ENCODE measurements at places on chromosomes 2 and 18.

- no peak for DNase-seq
Observed at GRCh38 chr2:42569883-42570282, 1.5 kb downstream of the MTA3 start.

DNA sequence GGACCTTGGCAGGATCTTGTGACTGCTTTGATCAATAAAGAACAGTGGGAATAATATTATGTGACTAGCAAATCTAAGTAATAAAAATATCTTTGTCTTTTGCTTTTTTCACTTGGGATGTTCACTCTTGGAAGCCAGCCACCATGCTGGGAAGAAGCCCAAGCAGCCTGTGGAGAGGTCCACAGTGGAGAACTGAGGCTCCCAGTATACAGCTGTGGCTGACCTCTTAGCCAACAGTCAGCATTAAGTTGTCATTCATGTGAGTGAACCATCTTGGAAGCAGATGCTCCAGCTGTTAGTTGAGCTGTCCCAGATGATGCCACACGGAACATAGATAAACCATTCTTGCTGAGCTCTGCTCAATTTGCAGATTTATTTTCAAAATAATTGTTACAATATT, 160.0 kb downstream of the OSR1 start:
- DNase-seq = no peak

GRCh38 chr2:98333922-98334321, 12.3 kb upstream of the CNGA3 start:
- DNase-seq = no peak

DNA sequence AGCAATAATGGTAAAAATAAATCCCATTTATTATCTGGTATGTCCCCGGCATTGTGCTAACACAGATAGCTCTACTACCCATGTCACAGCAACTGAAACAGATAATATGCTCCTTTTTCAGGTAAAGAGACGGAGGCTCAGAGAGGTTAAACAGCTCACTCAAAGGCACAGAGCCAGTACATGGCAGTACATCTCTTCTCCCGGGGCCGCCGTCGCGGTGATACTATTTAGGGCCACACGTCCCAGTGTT, 693 bp upstream of the PDK1 start:
- DNase-seq = no peak

GRCh38 chr2:232534940-232535651, 4.4 kb upstream of the CHRNG start:
- no peak for DNase-seq

DNA sequence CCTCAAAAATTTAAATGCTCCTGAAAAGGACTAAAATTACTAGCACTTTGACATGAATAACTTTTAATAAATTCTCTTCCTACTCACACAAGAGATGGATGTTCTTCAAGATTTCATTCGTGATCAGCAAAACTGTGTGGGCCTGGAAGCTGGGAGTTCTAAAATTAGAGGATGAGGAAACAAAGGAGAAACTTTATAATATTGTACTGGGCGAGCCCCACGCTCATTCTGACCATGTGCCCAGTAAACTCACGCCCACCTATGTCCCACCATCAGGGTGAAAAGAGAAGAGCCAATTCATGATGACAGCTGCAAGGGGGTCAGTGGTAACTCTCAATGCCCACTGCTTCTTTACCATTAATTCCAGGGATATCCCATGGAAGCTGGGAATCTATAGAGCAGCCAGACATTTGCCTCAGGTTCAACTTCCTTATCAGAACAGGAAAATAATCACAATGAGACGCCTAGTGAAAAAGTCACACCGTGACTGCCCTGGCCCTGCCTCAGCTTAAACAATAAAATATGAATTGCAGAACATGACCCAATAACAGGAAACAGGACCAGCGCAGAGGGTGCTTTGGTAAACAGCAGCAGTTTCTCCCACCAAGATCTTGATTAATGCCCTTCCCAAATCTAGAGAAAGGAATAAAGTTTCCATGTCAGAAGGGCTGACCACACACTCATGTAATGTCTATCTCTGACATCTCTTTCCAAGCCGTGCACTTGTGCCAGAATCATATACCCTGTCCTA, 438.6 kb downstream of the TXNL1 start:
- peak; percentile 3 for DNase-seq

- DNase-seq = peak; percentile 94
Observed at GRCh38 chr2:28958689-28959088, 22.4 kb upstream of the TOGARAM2 start.

DNA sequence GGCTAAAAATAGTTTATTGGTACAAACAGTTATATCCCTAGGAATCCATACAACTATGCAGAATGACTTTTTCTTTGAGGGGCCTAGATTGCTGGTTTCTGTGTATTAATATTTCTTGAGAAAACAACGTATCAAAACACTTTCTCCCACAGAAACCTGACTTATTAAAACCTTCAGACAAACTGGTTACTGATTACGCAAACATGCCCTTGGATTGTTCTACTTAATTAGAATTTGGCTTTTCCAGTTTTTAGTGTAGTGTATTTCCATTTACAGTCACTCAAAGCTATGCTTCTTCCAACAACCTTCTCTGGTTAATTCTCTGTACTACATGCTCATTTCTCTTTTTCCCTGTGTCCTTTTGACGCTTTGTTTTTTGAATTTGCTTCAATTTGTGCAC, 20.0 kb downstream of the VAPA start:
- no peak for DNase-seq

DNA sequence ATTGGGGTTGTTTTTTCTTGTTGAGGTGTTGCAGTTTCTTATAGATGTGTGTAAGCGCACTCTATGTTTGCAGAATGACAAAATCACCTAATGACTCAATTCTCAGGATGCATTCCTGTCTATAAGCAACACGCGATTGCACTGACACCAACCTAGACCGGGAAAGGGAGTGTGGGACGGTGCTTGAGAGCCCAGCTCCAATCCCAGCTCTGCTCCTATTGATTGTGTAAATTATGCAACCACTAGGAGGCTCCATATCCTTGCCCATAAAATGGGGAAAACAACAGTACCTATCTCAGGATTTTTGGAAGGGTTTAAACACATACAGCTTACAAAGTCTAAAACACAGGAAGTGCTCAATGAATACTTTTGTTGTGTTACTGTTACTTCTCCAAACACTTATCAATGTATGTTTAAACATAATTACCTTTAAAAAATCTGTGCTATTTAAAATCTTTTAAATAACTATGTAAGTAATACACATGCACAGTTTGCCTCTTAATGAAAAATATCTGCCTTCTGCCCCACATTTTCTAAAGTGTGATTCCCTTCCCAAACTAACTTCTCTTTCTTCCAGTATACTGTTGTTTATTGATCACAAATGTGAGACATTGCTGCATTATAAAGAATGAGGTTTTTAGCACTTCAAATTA, 132.5 kb downstream of the SPHKAP start:
- DNase-seq = peak; percentile 3

- no peak for DNase-seq
Observed at GRCh38 chr2:9164112-9164608, 42.5 kb upstream of the ASAP2 start.

- peak; percentile 66 for DNase-seq
Observed at GRCh38 chr2:120546048-120546864, 189.4 kb upstream of the GLI2 start.

GRCh38 chr2:122525336-122525735, 769.9 kb downstream of the TSN start:
- DNase-seq = no peak

- no peak for DNase-seq
Observed at GRCh38 chr2:55843994-55844345, 79.6 kb downstream of the EFEMP1 start.

GRCh38 chr2:149527998-149528755, 59.4 kb downstream of the MMADHC start:
- no peak for DNase-seq

GRCh38 chr2:32009516-32010256, 1.1 kb downstream of the MEMO1 start:
- DNase-seq = peak; percentile 34

DNA sequence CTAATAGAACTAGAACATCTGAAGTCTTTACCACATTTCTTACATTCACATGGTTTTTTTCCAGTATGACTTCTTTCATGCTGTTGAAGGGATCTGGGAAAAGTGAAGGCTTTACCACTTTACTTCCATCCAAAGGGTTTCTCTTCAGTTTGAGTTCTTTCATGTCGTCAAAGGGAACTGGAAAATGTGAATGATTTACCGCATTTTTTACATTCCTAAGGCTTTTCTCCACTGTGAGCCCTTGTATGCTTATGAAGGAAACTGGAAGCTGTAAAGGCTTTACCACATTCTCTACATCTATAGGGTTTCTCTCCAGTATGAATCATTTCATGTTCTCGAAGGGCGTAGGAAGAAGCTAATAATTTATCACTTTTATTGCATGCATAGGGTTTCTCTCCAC, 46.7 kb downstream of the NBEAL1 start:
- no peak for DNase-seq

DNA sequence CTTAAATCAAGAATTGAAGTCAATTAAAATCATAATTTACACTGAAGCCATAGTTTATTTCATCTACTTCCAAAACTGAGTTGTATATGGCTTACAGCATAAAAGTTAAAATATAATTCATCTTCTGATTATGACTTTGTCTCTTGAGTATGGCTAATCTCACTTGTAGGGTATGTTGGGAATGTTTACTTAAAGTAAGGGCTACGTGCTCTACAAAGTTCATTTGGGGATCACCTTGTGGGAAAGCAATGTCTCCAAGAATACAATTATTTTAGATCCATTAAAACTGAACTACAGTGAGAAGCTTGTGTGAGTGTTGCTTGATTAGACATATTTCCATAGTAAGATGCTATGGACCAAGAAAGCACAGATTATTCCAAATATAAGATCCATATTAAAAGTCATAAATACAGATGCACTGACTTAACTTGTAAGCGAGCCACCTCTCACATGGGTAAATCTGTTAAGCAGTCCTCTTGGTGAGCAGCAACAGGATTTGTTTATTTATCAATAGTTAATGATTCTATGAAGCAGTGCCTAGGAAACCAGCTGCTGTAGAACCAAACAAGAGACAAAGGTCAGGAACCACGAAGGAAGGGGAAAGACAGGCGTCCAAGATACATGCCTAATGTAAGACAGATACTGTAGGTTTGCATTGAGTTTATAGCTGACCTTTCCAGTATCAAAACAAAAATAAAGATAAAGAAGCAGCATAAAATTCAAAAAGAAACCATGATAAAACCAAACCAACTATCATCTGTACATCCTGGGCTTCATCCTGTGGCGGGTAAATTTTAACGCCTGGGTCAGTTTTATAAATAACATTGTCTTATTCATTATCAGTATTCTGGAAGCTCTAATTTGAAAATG, 24.8 kb downstream of the DSG4 start:
- no peak for DNase-seq

DNA sequence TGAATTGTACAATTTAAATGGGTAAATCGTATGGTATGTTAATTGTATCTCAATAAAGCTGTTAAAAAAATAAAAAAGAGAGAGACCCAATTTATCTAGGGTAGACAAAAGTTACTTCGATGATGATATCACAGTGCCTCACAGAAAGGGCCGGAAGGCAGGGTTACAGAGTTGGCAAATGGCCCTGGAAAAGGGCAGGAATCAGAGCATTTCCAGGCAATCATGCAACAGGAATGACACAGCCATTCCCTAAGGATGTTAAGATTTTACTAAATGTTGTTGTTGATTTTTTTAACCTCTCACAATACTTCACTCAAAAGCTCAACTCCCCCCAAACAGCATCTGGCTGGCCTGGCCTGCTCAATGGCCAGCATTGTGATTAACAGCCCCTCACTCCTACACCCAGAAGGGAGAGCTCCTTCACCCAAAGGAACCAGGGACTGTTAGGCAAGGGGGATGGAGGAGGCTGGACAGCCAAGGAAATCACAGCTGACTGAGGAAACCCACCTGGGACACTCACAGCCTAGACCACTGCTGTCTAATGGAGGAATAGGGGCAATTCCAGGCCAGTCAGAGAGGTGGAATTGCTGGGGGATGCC, 7.7 kb upstream of the SP100 start:
- no peak for DNase-seq

DNA sequence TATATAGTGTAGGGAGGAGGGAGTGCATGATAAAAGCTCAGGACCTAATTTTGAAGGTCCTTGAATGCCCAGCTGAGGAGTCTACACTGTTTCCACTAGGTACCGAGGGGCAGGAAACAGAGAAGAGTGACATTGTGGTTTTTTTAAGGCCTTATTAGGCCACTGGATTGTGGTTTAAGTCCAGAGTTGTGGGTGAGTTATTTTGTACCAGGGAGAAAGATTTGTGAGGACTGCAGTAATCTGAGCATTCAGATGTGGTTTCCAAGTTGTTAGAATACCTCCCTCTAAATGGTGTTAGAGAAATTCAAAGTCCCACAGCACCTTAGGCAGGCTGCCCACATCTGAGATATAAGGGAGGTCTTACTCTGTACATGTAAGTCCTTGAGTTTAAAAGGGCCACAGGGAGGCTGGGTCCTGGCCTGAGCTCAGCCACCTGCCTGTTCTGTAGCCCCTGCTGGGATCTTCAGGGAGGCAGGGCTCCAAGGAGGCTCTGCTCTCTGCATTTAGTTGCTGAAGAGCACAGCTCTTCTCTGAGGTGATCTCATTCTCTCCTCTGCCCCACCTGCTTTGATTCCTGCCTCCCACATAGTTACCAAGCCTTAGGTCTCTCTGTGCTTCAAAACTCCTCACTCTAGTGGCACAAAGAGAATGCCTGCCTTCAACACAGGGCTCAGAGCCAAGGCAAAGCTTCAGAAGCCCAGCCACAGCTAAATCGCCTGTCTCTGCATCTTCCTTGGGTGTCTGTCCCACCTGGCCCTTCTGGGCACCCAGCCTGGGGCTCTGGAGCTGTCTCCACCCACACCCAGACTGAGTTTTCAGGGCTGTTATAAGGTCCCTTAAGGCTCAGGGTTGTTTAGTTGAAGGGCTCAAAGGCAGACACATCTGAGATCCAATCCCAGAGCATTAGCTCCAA, 88.1 kb downstream of the VSNL1 start:
- no peak for DNase-seq

DNA sequence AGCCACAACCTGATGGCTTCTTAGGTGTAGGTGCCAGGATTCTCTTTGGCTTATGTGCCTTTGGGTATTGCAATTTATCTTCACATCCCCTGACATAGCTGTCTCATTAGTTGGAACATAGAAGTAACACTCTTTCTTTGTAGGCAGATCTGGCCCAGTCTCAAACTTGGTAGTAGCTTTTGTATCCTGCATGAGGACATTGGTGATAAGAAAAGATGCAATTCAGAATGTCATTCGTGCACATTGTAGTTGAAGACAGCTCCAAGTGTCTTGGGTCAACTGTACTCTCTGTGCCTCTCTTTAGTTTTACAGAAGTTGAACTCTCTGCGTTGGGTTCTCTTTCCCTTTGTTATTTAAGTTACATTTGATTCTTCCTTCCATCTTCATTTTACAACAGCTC, 69.6 kb upstream of the BCL11A start:
- no peak for DNase-seq

DNA sequence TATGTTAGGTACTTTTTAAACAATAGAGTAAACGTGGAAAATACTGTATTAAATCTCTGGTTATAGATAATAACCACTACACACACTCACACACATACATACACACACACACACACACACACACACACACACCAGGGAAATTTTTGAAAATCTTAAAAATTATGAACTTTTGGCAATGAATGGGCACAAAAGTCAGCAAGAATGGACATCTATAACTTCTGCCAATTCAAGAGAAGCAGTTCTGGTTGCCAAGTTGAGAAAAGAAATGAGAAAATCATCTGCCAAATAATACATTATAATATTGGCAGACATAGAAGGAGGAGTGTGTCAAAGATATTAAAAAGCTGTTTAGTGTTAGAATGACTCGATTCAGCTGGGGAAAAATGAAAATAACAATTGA, 42.9 kb upstream of the TMEM178A start:
- no peak for DNase-seq

GRCh38 chr2:214542295-214542694, 131.4 kb downstream of the VWC2L start:
- no peak for DNase-seq

GRCh38 chr2:45623098-45623497, 12.0 kb upstream of the SRBD1 start:
- no peak for DNase-seq

Measured in inflammatory macrophage treated with lipopolysaccharide for 1 hour (primary cell).